ENCODE measurements at places on chromosomes 12 and 14.

DNA sequence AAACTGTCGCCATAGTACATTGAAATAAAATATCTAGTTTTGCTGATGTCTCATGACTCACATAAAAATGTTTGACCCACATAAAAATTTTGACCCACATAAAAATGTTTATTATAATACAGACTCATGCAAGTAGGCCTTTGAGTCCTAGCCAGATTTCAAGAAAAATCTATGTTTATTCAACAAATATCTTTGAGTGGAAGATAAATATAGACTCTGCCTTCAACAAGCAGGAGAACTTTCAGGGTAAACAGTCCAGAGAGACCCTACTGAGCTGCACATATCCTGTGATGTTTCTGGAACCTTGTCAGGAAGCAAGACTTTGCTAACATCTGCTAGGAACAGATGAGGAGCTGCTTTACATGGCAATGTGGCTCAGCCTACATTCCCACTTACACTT, 283.1 kb downstream of the MDGA2 start:
- DNase-seq = no peak

GRCh38 chr14:60092526-60092920, 800 bp downstream of the PCNX4 start:
- DNase-seq = no peak

- no peak for DNase-seq
Measured at GRCh38 chr12:65962921-65963861, 138.9 kb downstream of the HMGA2 start.

GRCh38 chr14:72692696-72693095, 201.2 kb downstream of the DPF3 start:
- DNase-seq = no peak

- DNase-seq = no peak
Measured at GRCh38 chr12:17381211-17381610, 708.8 kb downstream of the RERGL start.

GRCh38 chr12:54053003-54053750, 458 bp upstream of the HOXC4 start:
- no peak for DNase-seq

DNA sequence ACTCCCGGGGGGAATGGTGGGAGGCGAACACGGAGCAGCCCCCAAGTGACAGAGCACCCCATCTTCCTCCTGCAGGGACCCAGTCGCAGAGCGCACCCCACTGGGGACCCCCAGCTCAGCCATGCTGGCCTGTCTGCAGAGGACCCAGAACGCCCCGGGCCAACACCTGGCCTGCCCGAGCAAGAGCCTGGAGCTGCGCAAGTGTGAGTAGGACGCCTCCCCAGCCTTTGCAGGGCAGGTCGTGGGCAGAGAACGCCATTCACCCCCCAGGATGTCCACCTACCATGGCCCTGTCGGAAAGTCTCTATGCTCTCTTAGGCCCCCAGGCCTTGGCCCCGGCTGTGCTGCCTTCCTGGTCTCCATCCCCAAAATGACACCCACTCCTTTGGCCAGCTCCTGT, 30.4 kb downstream of the FAM222A start:
- DNase-seq = no peak

DNA sequence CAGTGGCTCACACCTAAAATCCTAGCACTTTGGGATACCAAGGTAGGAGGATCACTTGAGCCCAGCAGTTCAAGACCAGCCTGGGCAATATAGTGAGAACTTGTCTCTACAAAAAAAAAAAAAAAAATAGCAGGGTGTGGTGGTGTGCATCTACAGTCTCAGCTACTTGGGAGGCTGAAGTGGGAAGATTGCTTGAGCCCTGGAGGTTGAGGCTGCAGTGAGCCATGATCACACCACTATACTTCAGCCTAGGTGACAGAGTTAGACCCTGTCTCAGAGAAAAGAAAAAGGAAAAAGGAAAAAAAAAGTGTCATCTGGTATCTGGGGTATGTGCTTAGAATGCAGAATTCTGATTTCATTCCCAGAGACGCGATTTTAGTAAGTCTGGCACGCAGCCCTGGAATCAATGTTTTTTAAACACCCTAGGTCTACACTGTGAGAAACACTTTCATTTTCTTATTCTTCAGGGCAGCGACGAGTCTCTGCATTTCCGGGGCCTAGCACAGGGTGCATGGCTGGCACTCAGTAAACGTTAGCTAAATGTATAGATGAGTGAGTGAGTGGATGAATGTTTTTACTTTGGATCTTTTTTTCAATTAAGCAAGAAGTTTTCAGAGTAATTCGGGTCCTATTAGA, 243.8 kb upstream of the PWP1 start:
- no peak for DNase-seq

- DNase-seq = no peak
Measured at GRCh38 chr12:104938371-104938770, 19.7 kb downstream of the SLC41A2 start.

DNA sequence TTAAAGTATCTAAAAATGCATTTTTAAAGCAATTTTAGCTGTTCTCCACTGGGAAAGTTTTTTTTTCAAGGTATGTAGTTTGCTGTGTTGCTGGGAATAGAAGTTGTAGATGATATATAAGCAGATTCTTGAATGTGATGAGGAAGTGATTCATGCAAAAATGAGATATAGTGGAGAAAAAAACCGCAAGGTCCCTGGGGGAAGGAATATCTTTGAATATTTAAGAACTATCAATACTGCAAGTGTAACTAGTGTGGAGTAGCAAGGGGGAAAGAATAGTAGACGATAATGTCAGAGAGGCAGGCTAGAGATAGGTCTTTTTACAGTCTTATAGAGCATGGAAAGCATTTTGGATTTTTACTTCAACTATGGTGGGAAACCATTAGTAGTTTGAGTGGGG, 42.5 kb downstream of the PTCSC3 start:
- DNase-seq = no peak

- DNase-seq = no peak
Measured at GRCh38 chr14:23006188-23006534, 3.8 kb downstream of the C14orf93 start.

DNA sequence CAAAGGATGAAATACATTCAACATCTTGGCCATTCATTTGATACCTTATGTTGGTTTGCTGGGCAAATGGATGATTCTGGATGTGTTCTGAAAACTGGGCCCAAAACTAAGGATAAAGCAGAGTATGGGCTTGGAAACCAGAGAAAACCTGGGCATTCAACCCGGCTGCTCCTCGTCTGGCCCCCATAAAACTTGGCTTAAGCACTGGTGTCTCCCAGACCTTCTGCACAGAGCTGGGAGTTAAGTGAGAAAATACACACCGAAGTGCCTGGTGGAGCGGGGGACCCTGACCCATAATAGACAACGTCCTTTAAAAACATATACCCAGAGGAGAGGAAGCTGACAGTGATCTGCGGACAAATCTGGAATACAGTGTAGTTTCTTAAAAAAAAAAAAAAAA, 112.5 kb downstream of the FOXN3 start:
- no peak for DNase-seq

GRCh38 chr12:6963016-6963731, 7.3 kb downstream of the PHB2 start:
- no peak for DNase-seq

- DNase-seq = no peak
Measured at GRCh38 chr12:119096429-119097202, 82.1 kb upstream of the HSPB8 start.

- DNase-seq = no peak
Measured at GRCh38 chr12:108772247-108772646, 40.9 kb upstream of the CORO1C start.

- DNase-seq = no peak
Measured at GRCh38 chr12:75568393-75568792, 57.0 kb upstream of the KRR1 start.

DNA sequence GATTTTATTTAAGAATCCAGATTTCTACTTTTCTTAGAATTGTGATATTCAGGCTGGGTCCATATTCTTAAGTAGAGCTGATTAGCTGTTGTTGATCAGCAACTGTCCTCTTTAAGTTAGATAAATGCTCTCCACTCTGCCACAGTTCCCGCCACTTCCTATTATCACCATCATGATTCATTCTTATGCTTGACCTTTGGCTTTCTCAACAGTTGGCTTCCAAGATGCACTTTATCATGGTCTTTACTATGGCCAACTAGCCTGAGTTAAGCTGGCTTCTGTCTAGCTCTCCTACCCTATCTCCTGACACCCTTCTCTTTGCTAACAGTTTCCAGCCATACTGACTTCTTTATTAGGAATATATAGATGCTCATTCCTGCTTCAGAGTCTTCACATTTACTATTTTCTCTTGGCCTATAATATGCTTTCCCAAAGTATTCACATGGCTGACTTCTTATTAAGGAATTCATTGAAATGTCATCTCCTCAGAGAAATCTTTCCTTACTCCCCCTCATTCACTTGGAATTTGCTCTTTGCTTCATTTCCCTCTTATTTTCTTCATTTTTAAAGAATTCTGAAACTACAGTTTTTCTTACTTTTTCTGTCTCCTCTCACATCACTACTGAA, 149.0 kb upstream of the IGF1 start:
- no peak for DNase-seq

- no peak for DNase-seq
Measured at GRCh38 chr14:29738950-29739349, 188.7 kb downstream of the PRKD1 start.

DNA sequence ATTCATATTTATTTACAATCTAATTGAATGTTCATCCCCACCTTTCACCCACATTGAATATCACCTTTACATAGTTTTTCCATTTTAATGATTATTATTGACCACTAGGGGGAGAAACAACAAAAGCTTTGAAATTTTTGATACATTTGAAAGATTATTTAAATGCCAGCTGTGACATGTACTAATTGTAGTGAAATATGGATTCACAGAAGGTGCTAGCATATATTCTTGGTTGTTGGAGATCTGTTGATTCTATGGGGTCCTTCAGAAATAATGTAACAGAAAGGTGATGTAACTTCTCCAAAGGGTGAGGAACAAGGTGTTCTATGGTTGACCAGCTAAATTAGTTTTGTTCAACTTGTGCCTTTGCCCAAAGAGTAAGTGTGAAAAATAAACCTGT, 22.4 kb upstream of the GPR33 start:
- DNase-seq = no peak

GRCh38 chr14:93855737-93856136, 67.5 kb upstream of the PRIMA1 start:
- DNase-seq = no peak

DNA sequence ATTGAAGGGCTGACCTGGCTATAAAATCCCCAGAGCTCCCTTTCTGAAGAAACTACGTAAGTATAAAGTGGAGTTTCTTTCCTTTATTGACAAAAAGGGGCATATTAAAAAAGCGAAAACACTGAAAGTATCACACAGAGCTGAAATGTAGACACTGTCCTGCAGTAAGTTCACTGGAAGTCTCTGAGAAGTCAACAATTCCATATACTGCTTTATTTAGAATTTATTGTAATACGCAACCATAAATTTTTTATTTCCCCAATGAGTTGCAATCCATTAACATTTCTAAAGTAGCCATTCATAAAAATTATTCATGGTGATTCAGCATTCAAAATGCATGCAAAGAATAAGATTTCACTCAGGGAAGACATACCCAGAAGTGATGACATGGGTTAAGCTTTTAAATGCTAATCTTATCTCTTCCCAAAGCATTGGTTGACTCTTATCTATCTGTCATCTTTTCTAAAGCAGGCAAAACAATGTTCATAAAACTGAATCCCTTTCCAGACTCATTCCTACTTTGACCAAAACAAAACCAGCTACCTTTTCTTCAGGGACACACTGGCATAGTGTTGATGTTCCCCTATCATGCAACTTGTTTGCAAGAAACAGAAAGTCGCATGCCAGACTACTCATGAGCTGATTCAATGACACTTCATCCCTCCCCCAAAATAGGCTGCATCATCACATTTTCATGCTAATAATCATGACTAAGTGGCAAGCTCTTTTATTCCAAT, 17.3 kb downstream of the KITLG start:
- DNase-seq = no peak

DNA sequence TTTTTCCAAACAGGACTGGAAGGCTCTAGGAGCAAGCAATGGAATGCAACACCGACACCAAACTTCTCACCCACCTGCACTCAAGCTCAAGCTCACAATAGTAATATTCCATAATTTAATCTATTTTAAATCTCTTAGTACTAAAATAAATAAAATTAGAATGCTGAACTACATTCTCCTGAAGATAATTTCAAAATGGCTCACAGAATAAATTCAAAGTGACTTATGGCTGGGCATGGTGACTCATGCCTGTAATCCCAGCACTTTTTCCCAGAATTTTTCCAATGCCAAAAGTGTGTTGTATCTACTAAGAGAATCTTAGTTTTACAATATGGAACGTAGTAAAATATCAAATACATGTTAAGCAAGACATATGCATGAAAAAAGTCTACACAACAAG, 31.5 kb downstream of the DUSP16 start:
- no peak for DNase-seq

DNA sequence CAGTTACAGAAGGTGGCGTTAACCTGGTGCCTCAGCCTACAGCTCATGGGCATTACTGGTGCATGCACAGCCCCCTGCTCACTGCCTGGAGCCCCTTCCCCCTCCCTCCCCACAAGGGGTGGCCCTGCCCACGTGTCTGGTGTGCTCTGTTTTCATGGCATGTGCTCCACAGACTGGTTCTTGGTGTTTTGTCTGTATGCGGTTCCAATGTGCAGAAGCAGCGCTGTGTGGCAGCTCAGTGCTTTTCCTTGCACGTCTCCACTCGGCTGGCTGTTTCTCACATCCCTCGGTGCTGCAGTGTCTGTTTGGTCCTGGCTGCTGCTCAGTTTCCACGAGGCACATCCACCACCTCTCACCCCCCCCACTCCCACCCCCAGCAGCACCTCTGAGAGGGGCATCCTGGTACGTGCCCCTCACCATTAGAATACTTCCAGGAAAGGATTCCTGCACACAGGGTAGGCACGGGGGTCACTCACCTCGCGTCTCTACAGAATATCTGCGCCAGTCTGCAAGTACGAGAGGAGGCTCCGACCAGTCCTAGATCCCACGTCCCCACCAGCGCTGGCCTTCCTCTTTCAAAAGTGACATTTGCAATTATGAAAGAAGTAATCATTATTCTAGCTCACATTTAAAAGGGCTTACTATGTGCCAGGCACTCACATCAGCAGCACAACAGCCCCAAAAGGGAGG, 27.1 kb downstream of the DIO3 start:
- DNase-seq = no peak

DNA sequence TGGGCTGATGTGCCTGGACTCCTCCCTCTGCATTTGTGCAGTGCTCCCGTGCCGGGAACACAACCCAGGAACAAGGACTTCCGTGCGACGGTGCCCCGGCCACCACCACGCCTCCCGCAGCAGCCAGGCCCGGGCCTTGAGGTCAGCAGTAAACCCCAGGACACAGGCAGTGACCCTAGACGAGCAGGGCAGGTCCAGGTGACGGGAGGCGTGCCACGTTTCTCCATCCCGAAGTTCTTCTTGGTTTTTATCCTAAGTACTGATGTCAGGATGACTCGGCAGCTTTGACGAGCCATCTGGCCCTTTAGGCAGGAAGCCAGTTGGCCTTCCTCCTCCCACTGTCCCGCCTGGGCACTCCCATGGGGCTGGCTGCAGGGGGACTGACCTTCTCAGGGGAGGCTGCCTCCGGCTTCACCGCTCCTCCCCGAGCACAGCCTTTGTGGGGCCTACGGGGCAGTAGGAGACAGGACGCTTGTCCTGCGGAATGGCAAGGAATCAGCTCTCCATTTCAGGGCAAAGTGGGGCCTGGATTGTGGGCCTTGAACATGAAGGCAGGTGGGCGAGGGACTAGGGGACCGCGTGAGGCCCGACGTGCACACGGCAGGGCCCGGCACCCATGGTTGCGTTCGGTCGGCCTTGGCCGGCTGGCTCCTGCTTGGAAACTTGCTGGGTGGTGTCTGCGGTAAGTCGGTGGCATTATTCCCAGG, 94.1 kb downstream of the FBXL14 start:
- DNase-seq = no peak

- DNase-seq = no peak
Measured at GRCh38 chr14:22598896-22599244, 770 bp downstream of the ABHD4 start.

- no peak for DNase-seq
Measured at GRCh38 chr12:5409619-5410018, 22.3 kb upstream of the NTF3 start.
